ENCODE measurements at places on chromosomes 3 and 15. TPM values are rescaled to one million over a fixed set of nuclear protein-coding genes. Genes with fewer than 3 reads are reported as not detected.

- DNase-seq = no peak
Measured at GRCh38 chr3:184347321-184348056, 10.1 kb downstream of the FAM131A start.

DNA sequence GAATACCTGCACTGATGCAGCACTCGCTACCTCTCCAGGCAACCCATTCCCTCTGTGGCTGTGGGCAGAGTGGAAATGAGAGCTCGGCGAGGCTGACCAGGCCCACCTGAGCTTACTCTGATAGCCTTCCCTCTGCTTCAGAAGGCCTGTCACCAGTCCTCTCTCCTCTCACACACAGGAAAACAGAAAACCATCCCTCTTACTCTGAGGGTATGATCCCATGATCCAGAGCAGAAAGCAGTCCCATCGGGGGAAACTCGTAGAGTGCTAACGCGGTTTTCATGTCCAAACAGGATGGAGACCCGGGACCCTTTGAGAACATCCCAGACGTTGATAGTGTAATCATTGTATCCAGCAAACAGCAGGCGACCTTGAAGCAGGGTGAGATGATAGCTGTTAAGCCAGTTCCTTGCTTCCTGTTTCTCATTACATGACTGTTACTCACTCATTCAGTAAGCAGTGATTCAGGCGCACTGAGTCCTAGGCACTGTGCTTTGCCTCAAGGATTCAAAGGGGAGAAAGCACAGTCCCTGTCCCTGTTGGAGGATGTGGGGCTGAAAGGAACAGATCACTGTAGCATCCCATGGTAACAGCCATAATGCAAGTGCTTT is 11.8 kb upstream of the BCL2L10 start:
- no peak for DNase-seq

GRCh38 chr3:38116471-38117162 is 20.3 kb downstream of the ACAA1 start:
- DNase-seq = no peak

GRCh38 chr3:186097317-186097662 is 11.6 kb downstream of the ETV5 start:
- DNase-seq = no peak

Gene NR2E3
- 2.2 TPM for total RNA-seq

Gene POLQ
- total RNA-seq = 3.7 TPM

Gene C2CD4A
- total RNA-seq = not detected

Measured in tongue (tissue), 3 donors.